ENCODE measurements at places on chromosomes 2 and 18. TPM values are rescaled to one million over a fixed set of nuclear protein-coding genes. Genes with fewer than 3 reads are reported as not detected.
A peak's percentile ranks its signal among the peaks of the same experiment; 100 is the strongest.

The KCNE4 gene
- 18.3 TPM for total RNA-seq

The DYNAP gene
- not detected for total RNA-seq

The DCC gene
- not detected for total RNA-seq

The PSD4 gene
- 11.2 TPM for total RNA-seq

The STPG4 gene
- not detected for total RNA-seq

GRCh38 chr2:68789603-68790002, 55.0 kb downstream of the ARHGAP25 start:
- DNase-seq, result no peak

DNA sequence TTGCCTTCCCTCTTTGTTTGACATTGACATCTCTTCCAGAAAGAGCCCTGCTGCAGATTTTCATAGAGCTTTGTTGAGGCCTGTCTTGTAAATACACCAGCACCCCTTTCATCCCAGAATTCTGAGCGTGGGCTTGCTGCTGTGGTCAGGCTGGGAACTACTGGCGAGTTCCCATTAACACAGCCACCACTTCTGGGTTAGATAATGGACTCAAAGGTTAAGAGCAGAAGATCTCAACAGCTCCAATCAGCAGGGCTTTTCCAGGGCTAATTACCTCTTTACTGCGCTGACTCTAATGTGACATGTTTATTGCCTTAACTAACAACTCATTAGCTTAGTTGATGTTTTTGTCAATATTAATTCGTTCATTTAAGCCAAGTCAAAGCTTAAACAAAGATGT, 235.9 kb upstream of the BOD1L2 start:
- DNase-seq, result no peak

DNA sequence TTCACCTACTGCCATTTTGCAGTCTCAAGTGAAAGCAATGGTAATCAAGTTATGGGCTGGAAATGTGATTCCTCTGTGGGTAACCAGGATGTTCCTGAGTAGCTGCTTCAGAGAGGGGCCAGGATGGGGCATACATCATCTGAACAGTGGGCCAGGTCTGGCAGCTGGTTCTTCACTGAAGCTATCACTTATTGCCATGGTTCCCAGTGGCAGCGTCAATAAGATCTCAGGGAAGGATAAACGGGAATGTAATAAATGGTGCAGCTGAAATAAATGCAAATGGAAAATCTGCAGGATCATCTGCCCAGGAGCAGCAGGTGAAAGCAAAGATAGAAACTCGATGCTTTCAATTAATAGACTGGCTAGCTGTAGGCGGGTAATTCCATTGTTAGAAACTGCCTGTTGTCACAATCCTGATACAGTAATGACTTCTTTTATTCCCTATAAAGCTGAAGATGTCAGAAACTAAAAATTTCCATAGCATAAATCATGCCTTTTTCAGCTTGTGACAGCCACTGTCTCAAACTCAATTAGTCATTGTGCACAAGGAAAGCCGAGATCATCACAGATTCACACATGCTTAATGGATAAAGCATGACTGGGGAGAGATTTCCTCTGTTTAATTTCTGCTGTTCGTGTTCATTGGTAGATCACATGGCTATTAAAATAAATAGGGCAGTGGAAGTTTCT, 56.2 kb upstream of the CCDC85A start:
- no peak for DNase-seq

GRCh38 chr2:197838036-197838435, 33.6 kb downstream of the PLCL1 start:
- DNase-seq, result no peak

- DNase-seq, result no peak
Measured at GRCh38 chr18:70234667-70235459, 29.4 kb upstream of the RTTN start.

GRCh38 chr2:12006850-12007249, 260.4 kb downstream of the LPIN1 start:
- no peak for DNase-seq

The IL1R2 gene
- total RNA-seq, result 25.4 TPM

DNA sequence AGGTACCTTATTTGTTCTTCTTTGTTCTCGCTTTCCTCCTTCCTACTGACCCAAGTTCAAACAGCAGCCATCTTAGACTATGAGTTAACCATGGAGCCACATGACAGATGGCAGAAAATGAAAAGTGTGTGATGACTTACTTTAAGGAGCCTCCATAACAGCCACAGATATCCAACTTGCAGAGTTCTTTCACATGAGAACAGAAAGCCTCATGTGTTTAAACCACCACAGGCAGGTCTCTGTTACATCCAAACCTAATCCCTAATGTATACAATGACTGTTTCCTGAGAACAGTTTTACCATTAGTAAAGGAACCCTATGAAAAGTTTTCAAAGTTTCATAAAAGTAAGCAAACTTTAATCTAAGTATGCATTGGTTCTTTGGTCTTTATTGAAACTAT, 20.3 kb downstream of the B4GALT6 start:
- no peak for DNase-seq

The ELMOD3 gene
- total RNA-seq, result 7.1 TPM

The IMPACT gene
- 38.2 TPM for total RNA-seq

DNA sequence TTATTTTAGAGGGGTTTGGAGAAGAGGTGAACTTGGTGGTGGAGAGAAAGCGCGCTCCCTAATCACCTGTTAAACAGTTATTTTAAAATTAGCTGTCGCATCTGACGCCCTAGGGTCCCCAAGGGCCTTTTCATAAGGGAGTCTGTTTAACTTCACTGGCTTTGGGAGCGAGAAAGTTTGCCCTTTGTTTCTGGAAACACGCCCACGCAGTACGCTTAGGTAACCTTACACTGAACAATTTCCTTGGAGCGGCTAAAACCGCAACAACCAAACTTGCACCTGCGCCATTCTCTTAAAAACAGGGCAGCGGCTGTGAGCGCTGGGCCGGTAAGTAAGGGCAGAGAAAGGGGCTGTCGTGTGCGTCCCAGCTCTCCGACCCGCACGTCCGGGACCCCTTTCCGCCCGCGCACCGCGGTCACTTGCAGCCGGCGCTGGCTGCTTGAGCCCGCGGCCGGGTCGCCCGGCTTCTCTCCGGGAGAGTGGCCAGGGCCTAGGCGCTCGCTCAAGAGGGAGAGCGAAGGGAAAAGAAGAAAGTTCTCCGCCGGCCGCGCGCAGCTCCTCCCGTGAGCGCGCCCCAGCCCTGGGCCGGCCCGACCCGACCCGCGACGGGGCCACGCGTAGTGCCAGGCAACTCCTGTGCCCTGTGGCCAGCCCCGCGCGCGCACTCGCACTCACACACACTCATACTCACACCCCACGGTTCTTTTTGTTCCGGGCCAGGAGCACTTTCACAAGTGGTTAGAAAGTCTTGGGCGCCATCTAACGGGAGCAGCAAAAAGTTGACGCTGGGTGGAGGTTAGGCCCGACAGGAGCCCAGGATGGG, 19.2 kb downstream of the POU3F3 start:
- no peak for DNase-seq

DNA sequence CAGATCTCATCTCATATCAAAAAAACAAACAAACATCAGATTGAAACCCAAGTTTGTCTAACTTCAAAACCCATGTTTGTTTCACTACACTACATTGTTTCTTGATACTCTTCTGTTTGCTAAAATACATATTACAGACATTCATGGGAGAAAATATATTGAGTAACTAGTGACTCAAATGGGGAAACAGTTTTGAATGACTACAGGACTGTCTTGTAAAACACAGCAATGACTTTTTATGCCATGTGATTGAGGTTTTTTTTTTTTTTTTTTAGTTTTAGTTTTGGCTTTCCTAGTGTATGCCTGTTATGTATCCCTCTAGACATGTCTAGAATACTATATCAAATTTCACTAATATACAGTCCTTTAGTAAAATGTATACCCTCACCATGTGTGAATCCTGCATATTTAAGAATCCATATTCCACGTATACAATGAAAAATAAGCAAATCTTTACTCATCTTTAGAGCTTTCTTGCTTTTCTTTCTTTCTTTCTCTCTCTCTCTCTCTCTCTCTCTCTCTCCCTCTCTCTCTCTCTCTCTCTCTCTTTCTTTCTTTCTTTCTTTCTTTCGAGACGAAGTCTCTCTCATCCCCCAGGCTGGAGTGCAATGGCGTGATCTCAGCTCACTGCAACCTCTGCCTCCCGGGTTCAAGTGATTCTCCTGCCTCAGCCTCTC, 46.6 kb upstream of the SERTAD2 start:
- no peak for DNase-seq

- no peak for DNase-seq
Measured at GRCh38 chr2:97617911-97618310, 28.0 kb upstream of the COX5B start.

The KCNG2 gene
- not detected for total RNA-seq

- no peak for DNase-seq
Measured at GRCh38 chr2:10016802-10017258, 26.5 kb upstream of the KLF11 start.

DNA sequence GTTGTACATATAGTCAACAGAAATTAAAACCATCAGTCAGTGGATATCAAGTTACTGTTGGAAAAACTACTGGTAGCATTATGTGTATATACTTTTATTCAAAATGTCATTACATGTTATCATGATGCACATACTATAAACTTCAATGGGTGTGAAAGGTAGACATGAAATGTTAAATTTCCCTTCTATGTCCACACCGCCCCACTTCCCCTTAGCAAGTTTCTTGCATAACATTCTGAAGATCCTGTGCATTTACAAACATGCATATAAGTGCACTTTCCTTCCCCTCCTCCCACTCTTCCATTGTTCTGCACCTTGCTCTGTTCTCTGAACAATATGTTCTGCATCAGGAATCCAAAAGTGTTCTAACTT, 16.6 kb upstream of the HK2 start:
- DNase-seq, result no peak

The MRO gene
- 1.4 TPM for total RNA-seq

GRCh38 chr18:13435586-13436333, 217.2 kb downstream of the LDLRAD4 start:
- peak; percentile 90 for DNase-seq

DNA sequence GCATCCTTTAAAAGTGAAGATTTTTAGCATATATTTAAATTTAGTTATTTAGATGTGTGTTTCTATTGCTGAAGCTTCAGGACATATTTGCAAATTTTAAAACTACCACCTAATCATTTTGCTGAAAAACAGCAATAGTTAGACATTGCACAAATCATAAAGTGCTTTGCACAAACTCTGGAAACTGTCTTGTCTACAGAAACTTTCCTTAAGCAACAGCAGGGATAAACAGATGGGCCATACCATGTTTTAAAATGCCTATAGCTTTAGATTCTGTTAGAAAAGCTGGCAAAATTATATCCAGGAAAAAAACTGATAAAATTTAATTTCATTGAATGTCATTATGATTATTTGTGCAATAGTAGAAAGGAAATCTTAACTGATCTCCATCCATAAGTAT, 1313.9 kb upstream of the ACVR2A start:
- no peak for DNase-seq

DNA sequence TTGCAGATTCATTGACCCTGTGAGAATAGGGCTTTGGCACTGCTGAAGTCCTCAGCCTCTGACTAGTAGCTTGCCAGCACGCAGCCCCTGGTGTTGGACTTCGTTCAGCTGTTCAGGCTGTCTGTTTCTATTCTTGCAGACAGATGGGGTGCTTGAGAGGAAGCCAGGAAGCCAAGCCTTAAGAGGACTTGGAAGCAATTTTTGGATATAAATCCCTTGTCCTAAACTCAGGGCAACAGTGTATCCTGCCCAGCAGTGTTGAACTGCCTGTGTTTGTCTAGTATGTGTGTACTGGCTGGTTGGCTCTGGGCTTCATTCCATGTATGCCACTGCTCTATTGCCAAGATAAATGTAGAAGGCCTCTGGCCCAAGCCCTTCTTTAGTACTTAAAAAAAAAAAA, 108.6 kb downstream of the COMMD1 start:
- DNase-seq, result peak; percentile 19

DNA sequence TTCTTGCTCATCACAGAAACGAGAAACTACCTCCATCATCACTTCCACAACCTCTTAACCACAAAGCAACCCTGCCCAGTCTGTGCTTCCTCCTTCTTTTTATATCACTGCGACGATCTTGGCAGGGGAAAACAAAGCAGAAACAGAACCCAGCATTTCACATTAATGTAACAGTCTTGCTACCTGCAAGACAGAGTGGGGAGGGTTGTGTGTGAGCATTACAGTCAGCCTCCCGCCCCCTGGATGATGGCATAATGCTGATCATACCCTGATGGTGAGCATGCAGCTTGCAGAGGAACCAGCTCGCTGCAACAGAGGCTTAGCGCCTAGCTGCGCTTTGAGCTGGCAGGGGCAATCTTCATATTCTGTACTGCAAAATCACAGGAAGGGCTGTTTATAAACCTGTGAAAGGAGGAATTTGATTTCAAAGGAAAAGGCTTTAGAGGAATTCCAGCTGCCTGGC, 376.1 kb downstream of the IRS1 start:
- DNase-seq, result no peak

The DOK1 gene
- 68.1 TPM for total RNA-seq

- no peak for DNase-seq
Measured at GRCh38 chr18:74529811-74530583, 4.3 kb upstream of the CNDP1 start.

- no peak for DNase-seq
Measured at GRCh38 chr2:58918141-58918540, 677.0 kb upstream of the FANCL start.

The MYOM1 gene
- total RNA-seq, result 7.8 TPM

The PSMA8 gene
- not detected for total RNA-seq

GRCh38 chr2:211144078-211144477, 587.7 kb downstream of the CPS1 start:
- no peak for DNase-seq

GRCh38 chr2:54899576-54900200, 150.6 kb downstream of the RTN4 start:
- no peak for DNase-seq

GRCh38 chr2:229971298-229971790, 49.0 kb downstream of the FBXO36 start:
- DNase-seq, result no peak

DNA sequence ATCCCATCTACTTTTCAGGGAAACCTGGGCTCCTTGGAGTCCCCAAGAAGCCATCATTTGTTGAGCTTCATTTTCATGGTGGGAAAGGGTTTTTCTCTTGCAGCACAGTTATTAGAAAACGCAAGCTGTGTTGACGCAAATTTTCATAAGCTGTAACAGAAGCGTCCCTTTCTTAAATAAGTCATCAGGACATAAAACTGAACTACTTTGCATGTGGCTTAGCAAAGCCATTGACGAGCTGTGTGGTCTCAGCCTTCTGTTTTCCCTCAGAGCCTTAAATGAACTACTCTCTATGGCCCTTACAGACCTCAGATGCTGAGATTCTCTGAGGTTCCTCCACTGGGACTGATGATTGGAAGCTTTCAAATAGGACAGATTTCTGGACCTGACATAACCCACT, 85.1 kb downstream of the ARL4C start:
- DNase-seq, result no peak

DNA sequence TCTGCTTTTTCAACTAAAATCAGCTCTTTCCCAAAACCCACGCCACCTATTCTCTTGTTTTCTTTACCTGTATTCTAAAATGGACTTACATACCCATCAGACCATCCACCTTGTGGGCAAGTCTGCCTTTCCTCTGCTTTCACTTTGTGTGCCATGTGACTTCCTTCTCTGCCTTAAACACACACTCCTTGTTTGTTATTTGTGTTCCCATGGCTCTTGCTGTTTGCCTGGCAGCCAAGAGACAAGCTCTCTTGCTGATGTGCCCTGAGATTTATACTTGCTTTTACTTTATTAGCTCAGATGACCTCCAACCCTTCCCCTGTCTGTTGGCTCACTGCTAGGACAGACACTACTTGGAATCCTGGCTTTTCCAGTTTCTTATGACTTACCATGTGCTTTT, 309.7 kb upstream of the LRRTM4 start:
- DNase-seq, result no peak

- no peak for DNase-seq
Measured at GRCh38 chr2:127388423-127389164, 819 bp upstream of the MAP3K2 start.
